ENCODE measurements at places on chromosomes 1 and 21. TPM values are rescaled to one million over a fixed set of nuclear protein-coding genes. Genes with fewer than 3 reads are reported as not detected.

DNA sequence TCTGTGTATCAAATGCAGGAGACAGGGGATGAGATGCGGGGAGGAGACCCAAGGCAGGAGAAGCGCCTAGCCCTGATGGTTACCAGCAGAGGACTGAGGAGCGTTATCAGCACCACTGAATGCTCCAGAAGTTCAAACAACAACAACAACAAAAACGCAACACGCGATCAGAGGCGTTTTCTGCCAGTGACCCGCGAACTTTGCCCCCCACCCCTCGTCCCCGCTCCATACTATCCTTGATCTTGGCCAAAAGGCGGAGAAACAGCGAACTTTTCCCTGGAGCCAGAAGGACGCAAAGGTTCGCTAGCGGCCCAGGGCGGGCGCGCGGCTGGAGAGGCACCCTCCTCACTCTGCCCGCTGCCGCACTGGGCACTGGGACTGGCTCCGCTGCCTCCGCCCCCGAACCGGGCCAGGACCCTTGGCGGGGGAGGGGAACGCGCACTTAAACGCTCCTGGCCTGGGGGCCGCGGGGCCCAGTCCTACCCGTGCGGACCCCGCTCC lies 699 bp downstream of the ECHDC2 start:
- peaks cover 2% of the 10 kb centered on the region for H3K36me3 ChIP-seq
- peaks cover 30% of the 10 kb centered on the region for H3K4me1 ChIP-seq
- no peak for DNase-seq
- H3K27ac ChIP-seq: peak overlapping the region; percentile 71
- H3K27me3 ChIP-seq: peaks cover 8% of the 10 kb centered on the region
- peak overlapping the region; percentile 81 for H3K4me3 ChIP-seq

DNA sequence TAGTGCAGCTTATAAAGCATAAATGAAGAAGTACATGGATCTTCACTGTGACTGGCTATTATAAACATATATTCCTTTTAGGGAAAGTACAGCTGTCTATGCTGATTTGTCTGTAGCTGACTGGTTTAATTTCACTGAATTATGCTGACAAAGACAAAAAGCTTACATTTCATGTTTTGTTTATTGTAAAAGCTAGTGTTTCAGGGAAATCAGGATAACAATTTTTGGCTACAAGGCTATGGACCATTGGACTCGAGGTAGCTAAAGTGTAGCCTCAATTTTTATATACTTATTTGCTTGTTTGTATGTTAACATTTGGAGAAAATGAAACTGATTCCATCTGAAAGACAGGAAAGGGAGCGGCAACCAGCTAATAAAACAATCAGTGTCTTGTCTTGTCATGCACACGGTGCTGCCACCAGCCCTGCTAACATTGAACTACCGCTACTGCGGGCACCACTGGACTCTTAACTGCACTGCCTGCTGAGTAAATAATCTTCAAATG lies 480.2 kb downstream of the COL11A1 start:
- H3K27me3 ChIP-seq: no peaks in the 10 kb centered on the region
- no peak overlapping the region for H3K27ac ChIP-seq
- no peak for DNase-seq
- no peaks in the 10 kb centered on the region for H3K4me1 ChIP-seq

GRCh38 chr1:13762642-13763041 lies 62.7 kb downstream of the PRDM2 start:
- H3K27me3 ChIP-seq: no peaks in the 10 kb centered on the region
- DNase-seq: no peak
- H3K4me3 ChIP-seq: no peak overlapping the region
- H3K4me1 ChIP-seq: peaks cover 50% of the 10 kb centered on the region
- no peak overlapping the region for H3K27ac ChIP-seq

LCE1F gene
- total RNA-seq: not detected

SCP2 gene
- total RNA-seq: 83.3 TPM

SPRR4 gene
- total RNA-seq: not detected

KCNE2 gene
- total RNA-seq: not detected

DNA sequence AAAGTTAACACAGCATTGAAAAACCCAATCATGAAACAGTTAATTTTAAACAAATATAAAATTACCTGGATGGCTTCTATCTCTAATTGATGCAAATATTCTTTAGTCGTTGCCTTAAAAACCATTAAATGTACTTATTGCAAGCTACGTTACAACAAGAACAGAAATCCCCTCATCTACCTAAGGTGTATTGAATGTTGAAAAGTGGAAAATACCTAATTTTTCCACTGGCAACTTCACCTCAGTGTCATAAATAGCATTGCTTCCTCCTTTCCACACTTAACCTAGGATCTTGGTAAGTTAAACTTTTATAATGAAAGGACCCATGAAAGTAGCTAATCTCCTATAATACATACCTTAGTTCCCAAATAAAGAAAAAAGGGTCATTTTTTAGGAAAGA lies 5.4 kb downstream of the GADD45A start:
- no peak overlapping the region for H3K4me3 ChIP-seq
- DNase-seq: no peak
- no peak overlapping the region for H3K27ac ChIP-seq
- H3K4me1 ChIP-seq: peaks cover 20% of the 10 kb centered on the region

GRCh38 chr1:245480393-245481120 lies 325.8 kb downstream of the KIF26B start:
- H3K27me3 ChIP-seq: no peaks in the 10 kb centered on the region
- DNase-seq: no peak
- no peaks in the 10 kb centered on the region for H3K4me1 ChIP-seq
- H3K27ac ChIP-seq: no peak overlapping the region

GRCh38 chr1:209746451-209747165 lies 9.2 kb upstream of the TRAF3IP3 start:
- H3K4me1 ChIP-seq: peaks cover 55% of the 10 kb centered on the region
- no peaks in the 10 kb centered on the region for H3K27me3 ChIP-seq
- H3K4me3 ChIP-seq: no peak overlapping the region

NUP210L gene
- 0.04 TPM for total RNA-seq

GRCh38 chr1:56843544-56843943 lies 11.1 kb upstream of the C8A start:
- H3K36me3 ChIP-seq: no peaks in the 10 kb centered on the region
- no peak for DNase-seq
- no peak overlapping the region for H3K4me3 ChIP-seq
- H3K4me1 ChIP-seq: no peaks in the 10 kb centered on the region

Measured in activated CD4-positive, alpha-beta T cell treated with anti-CD3 and anti-CD28 coated beads, Interleukin-2, amount 10 ng/mL, durations not matched to agents 7 days and 5 days (primary cell).